ENCODE measurements at places on chromosomes 12 and 14.
A peak's percentile ranks its signal among the peaks of the same experiment; 100 is the strongest.

DNA sequence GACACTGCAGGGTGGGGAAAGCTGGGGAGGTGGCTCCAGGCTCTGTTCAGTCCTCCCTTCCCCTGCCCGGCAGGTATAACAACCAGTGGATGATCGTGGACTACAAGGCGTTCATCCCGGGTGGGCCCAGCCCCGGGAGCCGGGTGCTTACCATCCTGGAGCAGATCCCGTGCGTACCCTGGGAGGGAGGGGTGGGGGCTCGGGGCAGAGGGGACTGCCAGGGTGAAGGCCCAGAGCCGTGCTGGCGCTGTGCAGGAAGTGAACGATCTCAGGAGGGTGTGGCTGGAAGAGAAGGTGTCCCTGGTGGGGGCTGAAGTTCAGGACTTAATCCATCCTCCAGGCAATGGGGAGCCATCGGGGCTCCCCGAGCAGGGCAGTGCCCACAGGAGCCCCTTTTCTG, 18.9 kb downstream of the SDS start:
- no peak for DNase-seq

- DNase-seq = no peak
These were observed 149.4 kb downstream of the BCL11B start for GRCh38 chr14:99122521-99123125.

GRCh38 chr12:94621662-94622359, 28.5 kb downstream of the TMCC3 start:
- no peak for DNase-seq

DNA sequence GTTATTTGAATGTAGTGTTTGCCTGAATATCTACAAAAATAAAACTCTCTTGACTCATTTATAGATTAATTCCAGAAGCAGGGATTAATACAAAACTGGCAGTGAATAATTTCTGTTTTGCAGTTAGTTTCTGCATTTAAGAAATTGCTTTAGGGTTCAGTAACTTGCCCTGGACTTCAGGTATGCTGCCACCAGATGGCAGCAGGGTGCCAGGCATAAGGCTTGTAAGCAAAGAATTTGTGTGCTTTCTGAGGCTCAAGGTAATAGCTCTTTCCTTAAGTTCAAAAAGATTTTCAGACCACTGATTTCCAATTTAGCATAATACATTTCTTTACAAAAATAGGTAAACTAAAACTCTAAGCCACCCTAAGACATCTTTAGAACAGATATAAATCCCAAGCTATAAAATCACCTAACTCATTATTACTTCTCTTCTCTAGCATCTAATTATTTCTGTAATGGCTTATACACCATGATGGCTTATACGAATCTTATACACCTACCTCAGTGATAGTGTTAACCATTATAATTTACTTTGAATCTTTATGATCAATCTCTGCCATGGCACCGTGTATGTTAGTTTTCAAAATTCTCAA, 398.3 kb downstream of the APAF1 start:
- peak; percentile 53 for DNase-seq

GRCh38 chr12:113143959-113144358, 5.6 kb upstream of the CFAP73 start:
- DNase-seq = no peak

DNA sequence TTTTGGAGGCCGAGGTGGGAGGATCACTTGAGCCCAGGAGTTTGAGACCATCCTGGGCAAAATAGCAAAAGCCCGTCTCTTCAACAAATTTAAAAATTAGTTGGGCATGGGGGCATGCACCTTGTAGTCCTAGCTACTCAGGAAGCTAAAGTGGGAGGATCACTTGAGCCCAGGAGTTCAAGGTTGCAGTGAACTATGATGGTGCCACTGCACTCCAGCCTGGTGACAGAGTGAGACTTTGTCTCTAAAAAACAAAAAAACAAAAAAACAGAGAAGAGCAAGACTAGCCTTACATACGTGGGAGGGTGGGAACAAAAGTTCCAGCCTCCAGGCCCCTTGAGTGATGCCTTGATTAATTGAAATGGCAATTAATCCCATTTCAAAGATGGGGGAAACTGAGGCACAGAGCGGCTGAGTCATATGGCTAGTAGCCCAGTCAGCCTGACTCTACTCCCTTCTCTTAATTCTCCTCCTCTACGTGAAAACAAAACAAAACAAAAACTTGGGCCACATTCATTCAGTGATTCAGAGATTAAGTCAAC, 3.3 kb upstream of the FAM222A start:
- no peak for DNase-seq

GRCh38 chr12:127479256-127479655, 787.7 kb upstream of the TMEM132C start:
- DNase-seq = no peak

GRCh38 chr14:104001003-104001402, 58.7 kb upstream of the RD3L start:
- DNase-seq = no peak

DNA sequence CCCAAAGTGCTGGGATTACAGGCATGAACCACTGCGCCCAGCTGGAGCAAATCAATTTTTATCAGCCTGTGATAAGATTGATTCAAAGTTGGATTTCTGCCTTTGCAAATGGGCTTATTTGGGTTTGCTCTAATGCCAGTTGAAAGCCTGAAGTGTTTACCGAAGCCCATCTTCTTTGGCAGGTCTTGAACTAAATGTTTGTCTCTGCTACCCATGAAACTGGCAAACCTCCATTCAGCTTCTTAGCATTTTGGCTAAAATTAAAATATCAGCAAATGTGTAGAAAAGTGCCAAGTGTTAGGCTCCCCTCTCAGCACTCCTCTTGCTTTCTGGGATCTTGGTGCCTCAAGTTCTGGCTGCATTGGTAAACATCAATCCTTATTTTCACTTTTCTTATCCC, 61.5 kb downstream of the MGAT4C start:
- no peak for DNase-seq

DNA sequence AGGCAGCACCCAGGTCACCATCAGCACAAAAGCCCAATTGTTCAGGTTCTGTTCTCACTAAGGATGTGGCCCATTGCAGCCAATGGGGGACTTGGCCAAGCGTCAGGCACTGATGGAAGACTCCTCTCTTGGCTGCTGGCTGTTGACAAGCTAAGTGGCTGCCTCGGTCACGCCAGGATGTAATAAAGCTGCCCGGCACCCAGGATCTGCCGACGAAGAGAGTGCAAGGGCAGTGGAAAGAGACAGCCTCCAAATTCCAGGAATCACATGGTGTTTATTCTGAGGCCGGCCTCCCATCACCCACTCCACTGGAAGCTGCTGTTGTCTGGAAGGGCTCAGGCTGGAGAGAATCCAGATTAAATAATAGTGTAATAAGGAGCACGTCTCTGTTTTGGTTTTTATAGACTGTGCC, 451.8 kb upstream of the TBX3 start:
- DNase-seq = no peak

DNA sequence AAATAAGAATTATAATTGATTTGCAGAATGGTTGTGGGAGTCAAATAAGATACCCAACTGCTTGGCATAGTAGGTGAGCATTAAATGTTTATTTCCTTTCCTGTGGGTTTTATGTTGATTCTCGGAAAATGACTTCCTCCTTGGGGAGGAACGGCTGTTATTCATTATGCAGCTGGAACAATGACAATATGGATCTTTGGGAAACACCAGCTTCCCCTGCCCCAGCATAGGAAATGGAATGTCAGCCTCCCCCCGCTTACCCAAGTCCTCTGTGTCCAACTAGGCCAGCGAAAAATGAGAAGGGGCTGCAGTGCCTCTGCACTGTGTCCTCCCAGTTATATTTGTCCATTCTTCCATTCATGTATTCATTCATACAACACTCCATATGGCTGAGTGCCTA, 11.7 kb upstream of the CCDC177 start:
- DNase-seq = no peak

DNA sequence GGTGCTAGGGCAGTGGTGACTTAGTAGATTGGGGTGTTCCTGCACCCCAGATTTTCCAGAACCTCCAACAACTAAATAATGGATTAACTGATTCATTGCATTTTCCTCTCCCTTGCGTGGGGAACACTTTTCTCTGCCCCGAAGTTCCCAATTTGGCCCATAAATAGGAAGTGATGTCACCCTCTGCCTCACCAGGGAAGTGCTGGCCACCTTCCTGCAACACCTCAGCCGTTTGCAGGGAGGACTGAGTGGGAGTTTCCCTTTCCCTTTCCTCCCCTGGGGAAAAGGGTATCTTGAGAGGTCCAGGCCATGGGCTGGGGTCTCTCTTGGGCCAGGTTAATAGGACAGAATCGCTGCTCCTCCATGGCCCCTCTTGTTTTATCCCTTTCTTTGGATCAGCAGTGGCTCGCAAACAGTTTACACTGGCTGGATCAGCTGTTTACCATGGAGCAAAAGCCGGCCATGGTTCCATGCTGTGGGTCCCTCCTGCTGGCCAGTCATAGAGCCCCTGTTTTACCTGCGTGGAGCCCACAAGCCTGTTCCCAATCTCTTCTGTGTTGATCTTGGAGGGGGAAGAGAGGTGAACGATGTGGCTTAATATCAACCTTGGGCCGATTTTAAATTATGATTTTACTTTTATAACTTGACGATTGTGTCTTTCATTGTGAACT, 91.6 kb upstream of the VRK1 start:
- no peak for DNase-seq

DNA sequence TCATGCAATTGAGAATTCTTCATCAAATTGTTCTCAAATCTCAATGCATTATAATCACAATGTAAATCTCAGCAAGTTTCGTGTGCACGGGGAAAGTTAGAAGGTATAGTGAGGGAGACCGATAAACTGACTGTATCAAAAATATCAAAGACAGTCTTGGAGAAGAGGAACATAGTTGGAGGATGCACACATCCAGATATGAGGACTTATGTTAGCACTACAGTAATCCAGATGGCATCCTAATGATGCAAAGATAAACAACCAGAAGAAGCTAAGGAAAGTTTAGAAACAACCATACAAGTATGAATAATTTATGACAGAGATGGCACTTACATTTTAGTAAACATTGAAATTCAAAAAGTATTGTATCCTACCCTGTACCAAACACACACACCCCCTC, 760.1 kb downstream of the RPS29 start:
- DNase-seq = no peak

- DNase-seq = no peak
These were observed 5.7 kb downstream of the SLC8B1 start for GRCh38 chr12:113329022-113329790.

DNA sequence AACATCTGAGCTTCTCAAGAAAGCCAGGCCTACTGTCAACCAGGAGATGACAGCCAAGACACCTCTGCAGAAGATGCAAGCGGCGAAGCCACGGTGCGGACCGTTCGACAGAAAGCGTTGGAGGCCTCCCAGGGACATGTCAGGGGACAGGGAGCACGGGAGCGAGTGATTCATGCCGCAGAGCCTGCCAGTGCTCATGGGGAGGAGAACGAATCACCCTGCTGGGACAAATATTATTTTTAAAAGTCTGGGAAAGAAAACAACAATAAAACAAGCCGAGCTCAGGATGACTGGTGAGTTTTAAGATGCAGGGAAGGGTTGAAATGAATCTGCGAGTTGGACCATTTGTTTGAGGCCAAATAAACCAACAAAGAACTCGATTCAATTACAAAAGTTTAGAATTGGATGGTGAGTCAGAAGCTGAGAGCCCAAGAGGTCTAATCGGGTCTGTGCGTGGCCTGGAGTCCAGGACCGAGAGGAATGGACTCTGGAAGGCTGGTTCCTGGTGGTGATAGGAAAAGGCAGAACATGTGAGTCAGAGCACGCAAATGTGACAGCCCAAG, 91.0 kb downstream of the RBM19 start:
- no peak for DNase-seq

GRCh38 chr12:9391815-9392214, 183.6 kb upstream of the PZP start:
- no peak for DNase-seq

- DNase-seq = no peak
These were observed 276.5 kb downstream of the KCNH5 start for GRCh38 chr14:62768753-62769152.

DNA sequence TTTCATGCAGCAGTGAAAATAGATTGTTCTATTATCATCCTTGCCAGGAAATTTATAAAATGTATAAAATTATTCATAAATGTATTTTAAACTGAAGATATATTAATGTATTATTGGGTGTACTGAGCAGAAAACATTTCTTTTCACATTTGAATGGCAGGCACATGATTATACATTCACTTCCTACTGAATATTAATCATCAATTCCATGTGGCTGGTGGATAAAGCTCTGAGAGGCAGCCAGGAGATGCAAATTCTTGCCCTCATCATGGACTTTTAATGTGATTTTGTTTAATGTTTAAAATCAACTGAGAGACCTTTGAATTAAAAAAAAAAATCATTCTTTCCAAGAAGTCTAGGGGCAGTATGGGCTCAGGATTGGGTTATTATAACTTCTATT, 40.8 kb downstream of the ANO6 start:
- DNase-seq = no peak

DNA sequence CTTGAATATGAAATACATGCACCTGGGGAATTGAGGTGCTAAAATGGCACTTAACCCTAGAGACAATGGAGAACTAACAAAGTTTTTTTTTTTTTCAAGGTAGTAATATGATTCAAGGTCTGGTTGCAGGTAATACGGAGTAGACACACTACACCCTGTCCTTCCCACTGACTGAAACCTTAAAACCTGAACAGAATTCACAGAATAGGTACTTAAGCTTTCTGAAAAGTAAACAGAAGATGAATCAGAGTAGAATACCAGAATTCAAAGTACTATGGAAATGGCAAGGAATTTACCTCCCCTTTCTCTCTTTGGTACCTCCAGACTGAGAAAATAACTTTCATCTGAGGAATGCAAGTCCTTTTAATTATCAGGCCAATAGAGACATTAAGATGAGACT, 87.2 kb downstream of the PAPLN start:
- no peak for DNase-seq

- no peak for DNase-seq
These were observed 134.9 kb upstream of the IFNG-AS1 start for GRCh38 chr12:67854351-67854750.

DNA sequence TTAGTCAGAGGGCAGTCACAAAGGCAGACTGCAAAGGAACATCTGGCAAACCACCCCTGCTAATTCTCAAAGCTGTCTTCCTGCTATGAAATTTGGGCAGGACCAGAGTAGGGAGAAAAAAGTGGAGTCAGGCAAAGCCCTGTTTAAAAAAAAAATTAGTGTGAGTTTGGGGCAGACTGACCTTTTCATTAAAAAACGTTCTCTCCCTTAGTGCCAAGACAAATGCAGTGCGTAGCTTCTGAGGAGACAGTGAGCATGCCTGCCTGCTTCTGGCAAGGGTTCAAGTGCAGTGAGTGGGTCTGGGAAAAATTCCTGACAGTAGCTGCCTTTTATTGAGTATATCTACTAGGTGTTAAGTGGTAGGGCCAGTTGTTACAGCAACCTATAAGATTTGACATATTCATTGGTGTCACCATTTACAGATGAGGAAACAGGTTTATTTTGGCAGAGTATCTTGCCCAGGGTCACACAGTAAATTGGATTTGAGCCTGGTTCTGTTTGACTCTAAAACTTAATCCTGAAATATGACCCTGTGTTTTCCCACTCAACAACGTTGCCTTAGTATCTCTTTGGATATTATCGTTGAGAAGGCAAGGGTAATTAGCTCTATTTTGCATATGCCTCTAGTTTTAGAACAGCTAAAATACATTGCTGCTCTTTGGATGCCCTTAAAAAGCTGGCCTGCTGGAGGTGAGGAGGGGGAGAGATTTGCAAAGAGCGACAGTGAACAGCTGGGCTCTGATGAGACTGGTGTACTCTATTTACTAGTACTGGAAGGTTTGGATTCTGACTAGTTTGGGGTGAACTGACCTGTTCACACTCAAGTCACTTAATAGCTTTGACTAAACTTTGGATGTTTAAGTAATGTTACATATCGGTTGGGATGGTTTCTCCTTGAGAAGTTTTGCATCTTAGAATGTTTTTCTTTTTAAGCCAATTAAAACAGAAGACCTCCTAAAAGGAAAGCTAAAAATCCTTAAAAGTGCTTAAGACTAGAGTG, 72.8 kb downstream of the PAPOLA start:
- DNase-seq = no peak

- DNase-seq = no peak
These were observed 90.9 kb downstream of the BMP4 start for GRCh38 chr14:53865711-53866110.
